Kidney epithelial cell (primary cell): ENCODE measurements at places on chromosomes 11 and 22. TPM values are rescaled to one million over a fixed set of nuclear protein-coding genes. Genes with fewer than 3 reads are reported as not detected.

Gene NLRP6
- not detected in 2 replicates for total RNA-seq

Gene GRM5
- total RNA-seq = 0.17 and 0.34 TPM in 2 replicates

Gene RIMBP3B
- 0.07 and 0.29 TPM in 2 replicates for total RNA-seq

- no peak for DNase-seq
These were observed 10.7 kb downstream of the TSPAN18 start for GRCh38 chr11:44737245-44738085.

- no peak for DNase-seq
These were observed 2.3 kb downstream of the PMM1 start for GRCh38 chr22:41587347-41587723.

DNA sequence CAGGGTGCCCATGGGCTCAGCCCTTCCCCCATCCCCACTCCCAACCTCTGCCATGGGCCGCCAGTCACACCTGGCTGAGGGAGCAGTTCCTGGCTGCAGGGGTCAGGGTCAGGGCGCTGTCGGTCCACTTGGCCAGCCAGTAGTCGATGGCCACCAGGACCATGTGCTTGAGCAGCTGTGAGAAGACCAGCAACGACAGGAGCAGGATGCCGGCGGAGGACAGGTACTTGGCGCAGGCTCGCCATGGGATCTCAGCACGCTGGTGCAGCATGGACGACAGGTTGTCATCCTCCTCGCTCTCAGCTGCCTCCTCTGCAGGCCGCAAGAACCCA is 18.3 kb upstream of the KCNJ11 start:
- DNase-seq = no peak

DNA sequence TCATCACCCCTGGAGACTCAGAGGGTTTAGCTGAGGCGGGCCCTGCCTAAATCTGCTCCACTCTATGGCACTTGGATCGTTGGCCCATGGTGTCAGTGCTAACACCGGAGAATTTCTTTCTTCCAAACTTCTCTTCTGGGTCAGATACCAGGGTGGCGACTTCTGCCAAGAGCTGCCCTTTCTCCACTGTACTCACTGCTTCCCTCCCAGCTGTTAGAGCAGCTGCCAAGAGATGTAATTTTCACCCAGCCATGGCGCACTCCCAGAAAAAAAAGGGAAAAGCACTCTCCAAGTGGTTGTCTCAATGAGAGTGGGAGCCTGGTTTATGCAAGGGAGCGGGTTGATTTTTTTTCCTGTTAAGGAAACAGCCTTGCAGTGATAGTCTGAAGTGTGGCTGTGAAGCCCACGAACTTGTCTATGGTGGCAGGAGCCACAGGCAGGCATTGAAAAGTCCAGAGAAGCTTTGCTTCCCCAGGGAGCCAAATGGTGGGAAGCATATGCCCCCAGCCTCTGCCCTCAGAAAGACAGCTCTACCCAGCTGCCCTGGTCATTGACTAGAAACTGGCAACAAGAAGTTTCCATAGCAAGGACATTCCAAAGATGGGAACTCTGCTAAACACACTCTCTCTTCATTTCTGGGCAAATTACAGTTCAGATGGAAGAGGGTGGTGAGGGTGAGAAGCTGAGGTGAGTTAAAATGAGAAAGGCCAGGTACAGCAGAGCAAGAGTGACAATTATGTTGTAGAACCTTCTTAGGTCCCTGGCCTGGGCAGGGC is 10.7 kb downstream of the PCSK7 start:
- DNase-seq = no peak

DNA sequence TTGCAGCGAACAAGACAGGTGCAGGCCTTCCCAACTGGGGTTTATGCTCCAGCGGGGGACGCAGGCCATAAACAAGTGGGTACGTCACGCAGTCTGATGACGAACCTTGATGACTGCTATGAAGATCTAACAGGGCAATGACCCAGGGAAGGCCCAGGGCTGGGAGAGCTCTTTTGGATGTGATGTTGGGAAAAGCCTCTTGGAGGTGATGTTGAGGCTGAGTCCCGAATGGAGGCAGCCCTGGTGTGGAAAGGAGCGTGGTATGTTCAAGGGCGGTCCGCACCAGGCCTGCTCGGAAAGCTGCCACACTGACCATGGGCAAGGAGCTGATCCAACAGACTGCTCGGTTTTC is 5.8 kb downstream of the FADS2 start:
- no peak for DNase-seq

- peak; percentile 79 for DNase-seq
These were observed 113.6 kb downstream of the MICAL3 start for GRCh38 chr22:17910561-17911311.
